Cardiac muscle cell (in vitro differentiated cells and primary cell): ENCODE measurements at places on chromosomes 11 and 22. TPM values are rescaled to one million over a fixed set of nuclear protein-coding genes. Genes with fewer than 3 reads are reported as not detected.

The KCNQ1 gene
- polyA plus RNA-seq: 13.9 and 18.8 TPM in 2 replicates

The OTOG gene
- 0.49 TPM in 1 of 2 replicates, not detected in the other for polyA plus RNA-seq

The GLB1L2 gene
- polyA plus RNA-seq: 1.00 and 2.6 TPM in 2 replicates

The PNPLA3 gene
- 2.3 and 2.4 TPM in 2 replicates for polyA plus RNA-seq

The OR8A1 gene
- polyA plus RNA-seq: not detected in 2 replicates

The SORL1 gene
- polyA plus RNA-seq: 6.4 and 17.1 TPM in 2 replicates
